ENCODE measurements at places on chromosomes 3 and 15.

GRCh38 chr3:28115316-28115715 lies 126.1 kb upstream of the CMC1 start:
- DNase-seq, result no peak

DNA sequence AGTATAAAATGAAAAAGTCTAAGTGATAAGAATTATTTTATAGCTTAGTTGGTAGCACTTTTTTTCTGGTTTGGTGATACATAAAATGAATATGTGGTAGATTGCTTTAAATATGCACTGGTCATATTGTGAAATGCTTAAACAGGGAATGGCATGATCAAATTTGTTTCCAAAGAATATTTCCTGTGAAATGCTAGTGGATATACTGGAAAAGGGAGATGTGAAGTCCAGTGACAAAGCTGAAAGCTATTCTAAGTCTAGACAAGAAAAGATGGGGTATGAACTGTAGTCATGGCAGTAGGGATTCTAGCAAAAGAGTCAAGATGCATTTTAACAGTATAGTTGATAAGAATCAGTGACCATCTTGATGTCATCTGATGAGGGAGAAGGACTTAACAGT lies 98.9 kb upstream of the MME start:
- DNase-seq, result no peak

GRCh38 chr3:67906261-67906660 lies 251.8 kb upstream of the SUCLG2 start:
- no peak for DNase-seq

DNA sequence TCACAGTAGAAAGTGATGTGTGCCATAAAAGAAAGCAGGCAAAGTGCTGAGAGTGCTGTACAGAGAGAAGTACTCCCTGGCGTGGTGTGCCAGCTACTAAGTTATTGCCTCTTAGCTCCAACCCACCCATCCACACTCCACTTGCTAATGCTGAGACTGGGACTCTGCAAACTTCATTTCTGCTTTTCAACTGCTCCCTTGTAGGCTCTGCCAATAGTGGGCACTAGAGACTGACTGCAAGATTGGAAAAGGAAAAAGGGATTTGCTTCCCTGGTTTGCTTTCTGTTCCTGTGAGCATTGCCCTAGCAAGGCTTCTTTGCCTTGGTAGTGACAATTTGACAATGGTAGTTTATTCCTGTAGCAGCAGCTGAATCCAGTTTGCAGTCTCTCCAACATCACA lies 56.5 kb upstream of the TMEM108 start:
- DNase-seq, result no peak

DNA sequence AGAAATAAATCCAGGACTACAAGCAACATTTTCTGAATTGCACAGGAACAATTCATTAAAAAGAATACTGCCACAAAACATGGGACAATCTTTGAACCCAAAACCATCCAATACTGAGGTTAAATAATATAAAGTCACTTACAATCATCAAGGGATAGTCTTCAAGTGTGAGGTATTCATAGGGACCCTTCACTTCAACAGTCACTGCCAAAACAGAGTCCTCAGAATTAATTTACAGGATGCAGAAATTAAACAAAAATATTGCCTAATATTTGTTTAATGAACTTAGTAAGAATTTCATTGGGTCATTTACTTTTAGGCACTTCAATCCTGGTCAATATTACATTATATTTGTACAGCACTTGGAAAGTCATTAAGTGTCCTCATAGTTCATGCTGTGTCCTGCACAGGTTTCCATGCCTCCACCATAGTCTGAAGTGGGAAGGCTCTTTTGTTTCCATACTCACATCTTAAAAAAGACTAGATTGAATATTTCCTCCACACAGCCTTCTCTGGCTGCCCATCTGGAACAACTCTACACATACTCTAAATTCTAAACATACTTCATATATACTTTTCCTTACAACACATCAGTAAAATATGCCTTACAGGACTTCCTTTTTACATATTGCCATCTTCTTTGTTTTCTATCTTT lies 31.6 kb upstream of the VPS39 start:
- DNase-seq, result no peak
